ENCODE measurements at places on chromosomes 12 and 14. TPM values are rescaled to one million over a fixed set of nuclear protein-coding genes. Genes with fewer than 3 reads are reported as not detected.

Gene STAC3
- 0.27 TPM for total RNA-seq

Gene PRH2
- 0.63 TPM for total RNA-seq

Gene LMO3
- total RNA-seq: not detected

Gene RASAL1
- total RNA-seq: not detected

Gene MAX
- total RNA-seq: 83.7 TPM

Gene GPD1
- 0.27 TPM for total RNA-seq

Gene LTB4R2
- 5.0 TPM for total RNA-seq
